Stimulated activated effector memory CD8-positive, alpha-beta T cell treated with anti-CD3 and anti-CD28 coated beads, Interleukin-12 subunit alpha, Interleukin-12 subunit beta, amount 100 ng/mL, for 72 hours (primary cell): ENCODE measurements at places on chromosomes 16 and 17.
A peak's percentile ranks its signal among the peaks of the same experiment; 100 is the strongest.

DNA sequence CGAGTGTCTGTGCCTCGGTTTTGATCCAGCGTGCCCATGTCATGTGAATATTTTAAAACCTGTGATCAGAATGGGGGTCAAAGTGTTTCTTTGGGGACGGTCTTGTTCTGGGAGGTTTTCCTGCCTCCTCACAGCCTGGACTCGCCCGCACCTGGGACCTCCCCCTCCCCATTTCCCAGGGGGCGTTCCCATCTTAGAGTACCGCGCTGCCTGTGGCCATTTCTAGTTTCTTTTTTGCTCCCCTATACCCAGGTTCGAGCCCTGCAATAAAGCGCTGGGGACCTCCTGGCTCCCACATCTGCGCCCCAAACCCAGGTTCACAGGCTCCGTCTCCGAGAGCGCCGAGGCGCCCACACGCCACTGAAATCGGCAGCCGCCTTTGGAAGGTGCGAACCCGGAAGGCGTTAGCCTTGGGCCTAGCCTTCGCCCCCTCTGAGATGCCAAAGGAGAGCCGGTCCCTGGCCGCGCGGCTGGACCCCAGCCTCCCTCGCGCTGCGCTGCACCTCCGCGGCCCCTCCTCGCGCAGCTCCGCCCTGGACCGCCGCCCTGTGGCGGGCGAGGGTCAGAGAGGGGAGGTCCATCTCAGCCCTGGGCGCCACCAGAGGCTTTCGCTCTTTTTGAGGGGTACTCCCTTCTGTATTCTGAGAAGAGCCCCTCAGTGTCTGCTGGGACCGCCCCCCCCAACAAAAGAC, 1.7 kb downstream of the KCNJ12 start:
- no peak for DNase-seq

DNA sequence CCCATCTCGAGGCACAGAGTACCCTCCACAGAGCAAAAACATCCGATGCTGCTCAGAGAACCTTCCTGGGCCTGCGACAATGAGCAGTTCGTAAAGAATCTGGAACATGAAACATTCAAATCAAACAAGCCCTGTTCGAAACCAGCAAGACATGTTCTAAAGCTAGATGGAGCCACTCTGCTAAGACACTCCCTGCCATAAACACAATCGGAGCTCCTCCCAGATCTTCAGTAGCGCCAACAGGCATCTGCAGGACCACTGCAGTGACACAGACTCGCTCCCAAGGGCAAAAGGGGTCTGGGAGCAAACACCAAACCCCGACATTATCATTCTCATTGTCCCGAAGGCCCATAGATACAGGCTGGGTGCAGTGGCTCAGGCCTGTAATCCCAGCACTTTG, 108.7 kb downstream of the ZFHX3 start:
- no peak for DNase-seq

GRCh38 chr16:87067003-87067556, 250.1 kb downstream of the C16orf95 start:
- DNase-seq, result no peak

GRCh38 chr17:58396173-58396572, 21.2 kb downstream of the RNF43 start:
- no peak for DNase-seq

DNA sequence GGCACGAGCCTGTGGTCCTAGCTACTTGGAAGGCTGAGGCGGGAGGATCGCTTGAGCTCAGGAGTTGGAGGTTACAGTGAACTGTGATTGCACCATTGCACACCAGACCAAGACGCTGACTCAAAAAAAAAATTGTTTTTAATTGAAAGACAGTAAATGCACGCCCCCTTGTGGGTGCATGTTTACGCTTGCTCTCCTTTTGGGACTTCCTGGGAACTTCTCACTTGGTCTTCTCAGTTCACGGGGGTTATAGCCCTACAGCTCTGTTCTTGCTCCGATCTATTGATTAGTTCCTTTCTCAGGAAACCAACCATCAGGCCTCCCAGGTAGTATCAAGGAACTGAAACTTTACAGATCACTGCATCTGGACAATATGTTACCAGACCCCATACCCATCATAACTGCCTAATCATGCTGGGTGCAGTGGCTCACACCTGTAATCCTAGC, 14.2 kb upstream of the RIPOR1 start:
- peak; percentile 84 for DNase-seq

DNA sequence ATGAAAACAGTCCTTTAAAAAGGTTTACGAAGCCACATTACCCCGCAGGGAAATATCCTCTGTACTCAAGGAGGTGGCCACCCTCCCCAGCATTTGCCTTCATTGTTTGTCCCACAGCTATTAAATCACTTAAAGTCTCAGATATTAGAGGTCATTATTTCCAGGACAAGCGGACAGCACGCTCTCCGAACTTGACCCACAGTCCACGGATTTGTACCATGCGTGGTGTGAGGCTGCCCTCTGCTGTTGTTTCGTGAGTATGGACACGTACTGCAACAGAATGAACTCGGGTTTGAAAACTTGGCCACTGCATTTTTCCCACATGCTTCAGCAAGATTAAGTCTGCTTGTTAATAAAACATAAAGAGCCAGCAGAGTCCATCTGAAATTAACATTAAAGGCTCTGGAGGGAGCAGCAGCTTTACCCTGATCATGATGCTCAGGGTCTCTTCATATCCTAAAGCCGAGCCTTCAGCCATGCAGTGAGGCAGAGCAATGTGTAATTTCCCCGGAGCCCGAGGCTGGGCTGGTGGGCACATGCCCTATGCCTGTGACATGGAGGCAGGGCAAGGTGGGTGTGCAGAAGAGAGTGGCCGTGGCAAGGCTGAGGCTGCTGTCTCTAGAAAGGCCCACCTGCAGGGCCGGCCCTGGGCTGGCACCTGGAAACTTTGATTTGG, 19.7 kb downstream of the MEAK7 start:
- no peak for DNase-seq

GRCh38 chr16:70364399-70364798, 17.7 kb downstream of the DDX19A start:
- no peak for DNase-seq

GRCh38 chr16:4327386-4328045, 11.6 kb downstream of the GLIS2 start:
- no peak for DNase-seq

DNA sequence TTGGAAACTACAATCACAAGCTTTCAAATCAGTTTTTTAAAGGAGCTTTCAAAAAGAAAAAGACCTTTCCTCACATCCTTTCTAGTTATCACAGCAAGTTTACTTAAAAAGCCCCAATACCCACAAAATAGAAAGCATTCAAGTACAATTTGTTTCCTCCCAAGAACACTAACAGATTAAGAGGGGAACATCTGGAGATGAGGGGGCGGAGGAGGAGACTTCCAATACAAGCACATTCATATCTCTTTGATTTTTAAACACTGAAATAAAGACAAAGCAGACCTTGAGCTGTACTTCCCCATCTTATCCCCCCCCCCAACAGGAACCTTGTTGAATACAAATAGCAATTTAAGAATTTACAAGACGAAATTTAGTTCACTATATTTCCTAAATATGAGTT, 2.0 kb downstream of the YWHAE start:
- no peak for DNase-seq

DNA sequence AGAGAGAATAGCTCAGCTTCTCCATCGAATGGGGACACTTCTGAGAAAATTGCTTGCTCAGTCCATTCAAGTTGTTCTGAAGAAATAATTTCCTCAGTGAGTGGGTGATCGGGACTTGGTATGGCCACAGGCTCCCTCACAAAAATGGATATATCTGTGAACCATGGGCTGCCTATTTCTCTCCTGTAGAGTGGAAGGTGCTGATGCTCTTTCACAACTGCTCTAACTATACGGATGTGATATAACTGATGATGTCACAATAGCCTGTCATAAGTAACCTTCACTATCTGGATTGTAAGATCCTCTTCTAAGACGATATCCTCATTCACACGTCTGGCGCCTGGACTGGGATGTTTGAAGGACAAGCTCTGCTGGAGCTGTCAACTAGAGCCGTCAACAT, 4.7 kb upstream of the CCL18 start:
- DNase-seq, result no peak

GRCh38 chr17:72656130-72656763, 436.2 kb downstream of the SLC39A11 start:
- DNase-seq, result no peak

DNA sequence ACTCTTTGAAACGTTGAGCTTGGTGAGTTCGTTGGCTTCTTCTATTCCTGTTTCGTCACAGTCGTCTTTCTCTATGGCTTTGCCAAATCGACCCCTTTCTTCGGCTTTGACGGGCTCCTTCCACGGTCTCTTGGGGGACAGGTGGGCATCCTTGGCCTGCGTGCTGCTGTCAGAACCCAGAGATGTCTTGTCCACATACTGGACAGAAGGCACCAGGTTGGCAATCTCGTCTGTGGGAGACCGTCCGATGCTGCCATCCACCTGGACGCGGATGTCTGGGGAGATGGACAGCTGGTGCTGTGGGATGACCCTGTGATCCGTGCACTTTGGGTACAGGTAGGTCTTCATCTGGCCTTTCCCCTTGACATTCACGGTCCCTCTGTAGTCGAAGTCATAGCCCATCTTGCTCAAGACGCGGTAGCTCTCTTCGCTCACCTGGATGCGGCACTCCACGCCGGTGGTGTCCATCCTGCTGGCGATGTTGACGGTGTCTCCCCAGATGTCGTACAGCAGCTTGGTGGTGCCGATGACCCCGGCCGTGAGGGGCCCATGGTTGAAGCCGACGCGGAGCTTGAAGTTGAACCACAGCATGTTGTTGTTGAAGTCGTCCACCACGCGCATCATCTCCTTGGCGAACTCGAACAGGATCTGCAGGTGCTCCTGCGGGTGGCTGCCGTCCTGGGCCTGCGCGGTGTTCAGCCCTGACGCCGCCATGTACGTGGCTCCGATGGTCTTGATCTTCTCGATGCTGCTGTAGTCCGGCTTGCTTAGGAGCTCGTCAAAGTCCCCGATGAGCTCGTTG, 85.5 kb upstream of the CREBBP start:
- no peak for DNase-seq

DNA sequence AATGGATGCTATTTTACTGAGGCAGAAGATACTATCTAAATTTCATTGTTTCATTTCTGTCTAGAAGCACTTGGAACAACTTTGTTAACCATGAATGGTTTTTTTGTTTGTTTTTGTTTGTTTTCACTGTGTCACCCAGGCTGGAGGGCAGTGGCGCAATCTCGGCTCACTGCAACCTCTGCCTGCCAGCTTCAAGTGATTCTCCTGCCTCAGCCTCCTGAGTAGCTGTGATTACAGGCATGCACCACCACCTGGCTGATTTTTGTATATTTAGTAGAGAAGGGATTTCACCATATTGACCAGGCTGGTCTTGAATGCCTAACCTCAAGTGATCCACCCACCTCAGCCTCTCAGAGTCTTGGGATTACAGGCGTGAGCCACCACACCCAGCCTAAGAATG, 40.5 kb downstream of the ABHD15 start:
- DNase-seq, result no peak

DNA sequence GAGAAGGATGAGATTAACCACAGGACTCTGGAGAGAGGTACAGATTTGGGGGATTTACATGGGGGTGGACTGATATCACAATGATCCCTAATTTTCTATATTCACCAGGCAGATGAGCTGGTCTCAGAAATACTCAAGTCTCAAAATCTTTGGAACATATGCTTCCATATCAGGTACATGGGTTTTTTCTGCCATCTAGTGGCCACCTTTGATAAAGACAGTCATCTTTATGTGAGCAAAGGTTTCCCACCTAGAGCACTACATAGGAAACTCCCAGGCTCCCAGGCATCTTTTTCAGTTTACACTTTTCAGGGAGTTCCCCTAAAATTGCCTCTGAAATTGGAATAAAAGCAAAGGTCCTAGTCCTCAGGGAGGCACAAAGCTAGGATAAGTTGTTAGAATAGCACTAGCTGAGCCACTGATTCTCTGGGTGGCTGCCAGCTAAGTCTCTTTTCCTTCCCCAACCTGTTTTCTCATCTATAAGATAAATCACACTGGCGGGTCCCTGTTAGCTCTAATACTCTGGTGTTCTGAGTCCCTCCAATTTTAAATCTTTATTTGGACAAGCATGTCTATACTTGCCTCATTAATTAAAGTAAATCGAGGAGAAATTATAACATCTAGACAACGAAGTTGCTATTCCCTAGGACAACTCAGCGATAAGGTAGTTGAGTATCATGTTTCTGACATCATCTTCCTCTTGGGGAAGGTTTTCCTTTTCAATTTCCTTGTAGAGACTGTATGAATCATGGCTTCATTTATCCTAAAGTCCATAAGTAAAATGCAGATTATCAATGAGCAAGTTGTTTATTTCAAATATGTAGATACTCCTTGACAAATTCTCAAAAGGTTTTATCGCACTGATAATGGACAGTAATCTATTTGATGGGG, 19.0 kb upstream of the MON1B start:
- no peak for DNase-seq

- DNase-seq, result no peak
Observed at GRCh38 chr17:55758171-55758570, 7.3 kb downstream of the PCTP start.
